Frontal cortex (tissue), 4 donors: ENCODE measurements at places on chromosomes 11 and 22. TPM values are rescaled to one million over a fixed set of nuclear protein-coding genes. Genes with fewer than 3 reads are reported as not detected.

GRCh38 chr11:128908391-128909246, 17.5 kb downstream of the KCNJ5 start:
- DNase-seq = no peak

DNA sequence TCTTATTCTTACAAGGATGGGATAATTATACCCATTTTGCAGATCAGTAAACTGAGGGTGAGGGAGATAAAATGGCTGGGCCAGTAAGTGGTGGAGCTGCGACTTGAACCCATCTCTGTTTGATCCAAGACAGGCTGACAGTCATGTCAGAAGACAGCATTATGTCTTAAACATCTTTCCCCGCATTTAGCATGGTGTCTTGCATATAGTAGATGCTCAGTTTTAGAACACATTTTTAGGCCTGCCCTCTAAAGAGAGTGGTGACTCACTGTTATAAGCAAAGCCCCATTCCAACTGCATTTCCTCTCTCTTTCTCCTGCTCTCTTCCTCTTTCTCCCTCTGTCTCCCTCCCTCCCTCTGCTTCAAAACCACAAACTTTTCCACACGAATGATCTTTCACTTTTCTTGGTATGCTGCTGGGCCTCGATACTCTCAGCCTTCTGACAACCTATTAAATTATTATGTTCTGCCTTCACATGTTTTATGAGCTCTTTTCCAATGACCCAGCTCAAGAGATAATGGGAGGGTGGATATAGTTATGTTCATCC, 25.2 kb downstream of the CWC15 start:
- no peak for DNase-seq

DNA sequence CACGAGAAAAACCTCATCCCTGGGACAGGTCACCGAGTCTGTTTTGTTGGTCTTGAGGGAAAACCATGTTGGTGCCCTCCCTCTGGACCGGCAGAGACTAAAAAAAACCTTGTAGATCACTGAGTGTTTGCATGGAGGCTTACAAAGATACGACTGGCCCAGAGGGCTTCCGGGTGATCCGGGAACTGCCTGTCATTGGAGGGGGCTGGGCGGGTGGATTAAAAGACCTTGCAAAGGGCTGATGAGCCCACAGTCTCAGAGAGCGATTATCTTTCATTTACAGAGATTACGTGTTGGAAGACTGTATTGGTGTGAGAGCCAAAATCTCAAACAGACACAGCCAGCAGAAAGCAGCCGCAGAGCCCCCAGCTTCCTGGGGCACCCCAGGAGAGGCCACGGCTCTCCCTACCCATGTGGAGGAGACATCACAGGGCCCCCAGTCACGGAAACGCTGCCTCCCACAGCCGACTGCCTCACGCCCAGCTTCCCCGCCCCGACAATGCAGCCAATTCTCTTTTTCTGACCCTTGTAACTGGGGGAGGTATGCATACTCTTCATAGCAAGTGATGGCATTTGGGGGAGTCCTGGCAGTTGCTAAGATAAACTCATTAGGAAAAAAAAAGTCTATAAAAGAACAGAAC, 426.4 kb downstream of the CTTN start:
- no peak for DNase-seq

DNA sequence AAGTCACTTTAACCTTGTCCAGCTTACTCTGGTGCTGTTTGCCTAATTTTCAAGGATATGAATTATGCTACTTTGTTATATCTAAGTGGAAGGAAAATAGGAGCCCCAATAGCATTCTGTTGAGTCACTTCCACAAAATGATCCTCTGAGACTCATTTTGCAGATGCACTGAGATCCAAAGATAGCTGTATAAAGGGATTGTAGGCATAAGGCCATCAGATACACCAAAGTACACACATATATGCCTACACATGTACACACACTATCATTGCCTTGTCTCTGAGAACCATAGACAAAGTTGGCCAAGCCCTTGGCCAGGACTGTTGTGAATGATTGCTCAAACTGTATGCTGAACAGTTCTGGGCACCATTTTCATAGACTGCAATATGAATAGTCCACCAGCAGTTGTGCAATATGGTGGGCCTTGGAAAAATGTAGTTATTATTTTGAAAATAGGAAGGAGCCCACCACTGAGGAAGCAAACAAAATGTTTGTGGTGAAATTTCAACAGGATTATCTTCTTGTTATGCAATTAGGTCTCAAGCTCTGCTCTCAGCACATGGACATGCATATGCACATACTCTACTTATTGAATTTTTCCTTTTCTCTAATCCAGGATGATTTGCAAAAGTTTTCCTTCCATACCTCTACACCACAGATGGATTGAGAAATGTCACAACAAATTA, 186.0 kb upstream of the CTSC start:
- no peak for DNase-seq

GRCh38 chr11:58216476-58216875, 4.0 kb downstream of the OR1S1 start:
- no peak for DNase-seq

GRCh38 chr22:41021613-41022454, 70.6 kb upstream of the EP300 start:
- peak; percentile 46 for DNase-seq

DNA sequence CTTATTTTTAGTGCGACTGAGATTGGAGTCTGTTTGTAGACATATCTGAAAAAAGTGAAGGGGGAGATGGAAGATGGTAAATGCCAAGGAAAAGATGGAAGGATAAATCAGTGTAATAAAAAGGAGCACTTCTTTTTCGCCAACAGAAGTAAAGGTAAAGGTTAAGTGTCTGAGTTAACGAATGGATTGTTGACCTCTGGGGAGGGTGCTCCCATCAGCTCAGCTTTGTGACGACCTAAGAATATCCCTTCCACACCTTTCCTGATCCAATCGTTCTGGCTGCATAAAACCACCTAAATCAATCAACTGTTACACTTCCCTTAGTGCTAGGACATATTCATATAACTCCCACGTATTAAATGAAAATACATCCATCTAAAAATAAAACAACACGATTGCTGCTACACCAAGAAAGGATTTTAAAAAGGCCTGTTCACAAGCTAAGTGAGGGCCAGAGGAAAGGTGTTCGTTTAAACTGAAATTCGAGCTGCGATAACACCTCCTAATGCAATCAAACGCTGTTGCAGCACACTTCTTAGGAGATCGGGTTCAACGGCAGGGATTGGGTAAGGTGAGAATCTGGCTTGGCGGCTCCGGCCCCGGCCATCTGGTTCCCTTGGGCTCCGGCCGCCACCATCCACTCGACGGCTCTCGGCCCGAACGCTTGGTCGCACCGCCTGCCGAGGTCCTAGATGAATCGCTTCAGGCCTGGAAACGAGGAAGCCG, 658 bp downstream of the C11orf71 start:
- no peak for DNase-seq

GRCh38 chr11:105449100-105449734, 160.7 kb upstream of the GRIA4 start:
- DNase-seq = no peak

- DNase-seq = no peak
Observed at GRCh38 chr11:112778091-112778876, 182.9 kb upstream of the NCAM1 start.

DNA sequence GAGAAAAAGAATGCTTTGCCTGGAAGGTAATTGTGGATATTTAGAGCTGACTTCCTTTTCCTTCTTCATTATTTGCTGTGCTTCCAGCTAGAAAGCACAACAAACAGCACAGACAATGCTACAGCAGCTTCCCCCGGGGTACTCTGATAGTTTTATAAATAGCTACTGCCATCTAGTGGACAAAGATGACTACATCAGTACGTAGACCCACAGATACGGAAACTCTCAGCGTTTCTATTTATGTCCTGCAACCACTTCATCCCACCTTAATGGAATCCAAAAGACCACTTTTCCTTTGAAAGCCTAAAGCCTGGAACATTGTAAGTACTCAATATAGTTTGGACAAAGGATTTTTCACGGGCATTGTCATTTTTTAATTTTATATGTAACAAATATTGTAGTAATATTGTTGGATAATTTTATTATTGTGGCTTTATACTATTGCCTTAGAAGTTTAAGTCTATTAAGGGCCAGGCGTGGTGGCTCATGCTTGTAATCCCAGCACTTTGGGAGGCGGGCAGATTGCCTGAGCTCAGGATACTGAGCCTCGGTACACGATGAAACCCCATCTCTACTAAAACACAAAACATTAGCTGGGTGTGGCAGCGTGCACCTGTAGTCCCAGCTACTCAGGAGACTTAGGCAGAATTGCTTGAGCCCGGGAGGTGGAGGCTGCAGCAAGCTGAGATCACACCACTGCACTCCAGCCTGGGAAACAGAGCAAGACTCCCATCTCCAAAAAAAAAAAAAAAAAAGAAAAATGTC, 7.5 kb downstream of the HSPA8 start:
- peak; percentile 35 for DNase-seq

DNA sequence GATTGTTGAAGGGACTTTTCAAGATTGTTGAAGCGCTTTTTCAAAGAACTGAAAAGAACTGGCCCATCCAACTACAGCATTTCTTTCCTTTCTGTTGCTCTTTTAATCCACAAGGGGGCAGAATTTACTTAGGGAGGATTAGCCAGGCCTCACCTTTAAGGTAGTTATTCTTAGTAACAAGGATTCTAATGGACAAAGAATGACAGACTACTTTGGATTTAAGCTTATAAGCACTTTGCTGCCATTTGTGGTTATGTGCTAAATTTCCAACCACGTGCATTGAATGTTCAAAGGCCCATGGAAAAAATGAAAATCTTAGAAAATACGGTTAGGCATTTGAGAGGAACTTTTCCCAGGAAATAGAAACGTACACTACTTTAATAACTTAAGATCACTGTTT, 49.5 kb upstream of the HSPA8 start:
- DNase-seq = peak; percentile 22

DNA sequence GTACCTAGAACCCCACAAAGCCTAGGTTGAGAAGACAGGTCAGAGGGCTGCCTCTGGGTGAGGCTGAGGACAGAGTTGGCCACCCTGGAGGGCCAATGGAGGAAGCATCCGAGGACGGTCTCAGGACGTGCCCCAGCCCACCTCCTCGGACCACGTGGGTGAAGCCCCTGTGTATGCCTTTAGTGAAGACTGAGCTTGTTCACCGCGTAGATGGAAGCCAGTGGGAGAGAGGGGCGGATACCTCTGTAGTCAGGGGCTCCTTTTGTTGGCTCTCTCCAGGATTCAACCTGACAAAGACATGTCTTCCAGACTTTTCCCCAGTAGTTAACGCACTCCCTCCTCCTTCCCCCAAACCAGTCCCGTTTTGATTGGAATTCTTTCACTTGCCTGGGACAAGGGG, 110.7 kb downstream of the ZBTB16 start:
- DNase-seq = no peak

DNA sequence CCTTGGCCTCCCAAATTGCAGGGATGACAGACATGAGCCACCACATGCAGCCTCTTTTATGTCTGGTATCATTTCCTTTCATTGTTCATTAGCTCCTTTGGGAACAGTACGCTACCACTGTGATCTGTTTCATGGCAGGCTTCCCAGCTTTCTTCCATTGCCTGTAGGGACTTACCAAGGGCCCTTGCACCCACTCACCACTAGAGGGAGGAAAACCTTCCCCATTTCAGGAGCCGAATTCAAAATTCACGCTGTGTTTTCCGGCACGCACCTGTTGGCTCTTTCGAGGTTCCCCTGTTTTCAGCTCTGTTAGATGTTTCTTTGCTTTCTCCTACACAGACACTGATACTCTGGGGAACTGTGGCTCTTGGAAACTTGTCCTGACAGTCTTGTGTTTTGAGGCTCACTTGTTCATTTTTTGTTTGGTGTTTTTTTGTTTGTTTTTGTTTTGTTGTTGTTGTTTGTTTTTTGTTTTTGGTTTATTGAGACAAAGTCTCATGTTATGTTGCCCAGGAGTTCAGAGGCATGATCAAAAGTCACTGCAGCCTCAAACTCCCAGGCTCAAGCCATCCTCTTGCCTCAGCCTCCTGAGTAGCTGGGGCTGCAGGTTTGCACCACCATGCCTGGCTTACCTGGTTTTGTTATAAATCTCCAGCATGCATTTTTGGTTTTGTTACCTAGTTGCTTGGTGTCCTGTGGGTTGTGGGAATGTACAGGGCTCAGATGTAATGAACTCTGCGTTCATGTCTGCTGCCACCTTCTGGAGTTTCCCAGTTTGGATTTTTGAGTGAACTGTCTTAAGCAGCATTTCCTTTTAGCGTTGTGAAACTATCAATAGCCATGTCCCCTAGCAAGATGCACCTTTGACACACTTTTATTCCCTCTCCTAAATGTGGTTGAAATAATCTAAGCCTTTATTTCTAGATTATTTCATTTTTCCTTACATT, 2.3 kb downstream of the KRTAP5-11 start:
- DNase-seq = no peak

- no peak for DNase-seq
Observed at GRCh38 chr11:94975599-94975998, 2.1 kb downstream of the KDM4D start.

DNA sequence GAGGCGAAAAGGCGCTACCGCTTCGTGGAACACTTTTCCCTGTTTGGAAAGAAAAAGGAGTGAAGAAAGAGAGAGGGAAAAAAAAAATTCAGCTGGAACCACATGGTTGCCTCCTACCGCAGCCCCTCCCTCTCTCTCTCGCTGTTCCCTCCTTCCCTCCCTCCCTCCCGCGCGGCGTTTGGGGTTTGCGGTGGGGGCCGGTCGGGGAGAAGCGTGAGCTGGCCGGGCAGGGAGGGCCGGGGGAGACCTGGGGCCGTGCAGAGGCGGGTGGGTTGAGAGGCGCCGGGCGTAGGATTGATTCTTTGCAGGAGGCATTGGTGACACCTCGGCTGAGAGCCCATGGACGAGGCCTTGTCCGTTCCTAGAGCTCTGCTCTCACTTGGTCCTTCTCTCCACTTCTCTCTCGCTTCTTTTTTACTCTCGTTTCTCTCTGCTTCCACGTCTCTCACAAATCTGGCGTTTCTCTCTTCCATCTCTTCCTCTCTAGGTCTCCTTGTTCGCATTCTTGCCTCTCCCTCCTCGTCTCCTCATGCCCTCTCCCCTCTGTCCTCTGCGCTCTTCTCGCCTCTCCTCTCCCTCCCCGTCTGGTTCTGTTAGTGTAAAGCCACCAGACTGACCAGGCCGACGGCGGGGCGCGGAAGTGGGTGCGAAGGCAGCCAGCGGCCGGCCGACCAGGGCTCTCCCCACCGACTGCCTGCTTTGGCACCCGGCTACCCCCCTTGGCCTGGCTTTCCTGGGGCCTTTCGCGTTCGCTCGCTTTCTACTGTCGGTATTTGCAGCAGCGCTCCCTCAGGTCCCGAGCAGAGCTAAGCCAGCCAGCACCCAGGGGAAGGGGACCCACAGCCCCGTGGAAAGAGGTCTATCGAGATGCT, at the start of gene CLMP:
Gene CLMP, minus strand, starts transcription at position 61 of the 872 bp plus-strand sequence. CDS start 308 bp downstream, outside the sequence.
- DNase-seq = peak; percentile 41

DNA sequence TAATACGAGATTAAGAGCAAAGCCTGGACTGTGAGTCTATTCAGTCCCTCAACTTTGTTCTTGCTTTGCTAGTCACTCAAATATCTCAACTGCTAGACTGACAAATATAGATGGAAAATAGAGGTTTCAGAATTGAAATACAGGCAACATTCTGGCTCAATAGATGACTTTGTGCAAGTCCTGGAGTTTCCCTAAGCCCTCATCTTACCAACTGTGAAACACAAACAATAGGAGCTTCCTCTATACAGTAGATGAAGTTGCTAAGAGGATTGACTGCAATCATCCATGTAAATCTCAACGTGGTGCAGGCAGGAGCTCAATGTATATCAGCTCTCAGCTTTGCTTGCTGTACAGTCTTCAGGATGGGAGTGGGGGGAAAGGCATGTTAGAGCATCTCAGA, 6.2 kb upstream of the MPEG1 start:
- no peak for DNase-seq

PLAAT4 gene
- total RNA-seq = 3.3 TPM

TMEM191B gene
- 1.6 TPM for total RNA-seq

KCNE3 gene
- 1.2 TPM for total RNA-seq

CASP1 gene
- 2.9 TPM for total RNA-seq

IGLL1 gene
- total RNA-seq = not detected

GGTLC2 gene
- not detected for total RNA-seq

RIBC2 gene
- total RNA-seq = 0.41 TPM

FOLR3 gene
- not detected for total RNA-seq

OR5B21 gene
- total RNA-seq = not detected

MRPL49 gene
- total RNA-seq = 29.3 TPM
